ENCODE measurements at places on chromosomes 13 and 19.
A peak's percentile ranks its signal among the peaks of the same experiment; 100 is the strongest.

DNA sequence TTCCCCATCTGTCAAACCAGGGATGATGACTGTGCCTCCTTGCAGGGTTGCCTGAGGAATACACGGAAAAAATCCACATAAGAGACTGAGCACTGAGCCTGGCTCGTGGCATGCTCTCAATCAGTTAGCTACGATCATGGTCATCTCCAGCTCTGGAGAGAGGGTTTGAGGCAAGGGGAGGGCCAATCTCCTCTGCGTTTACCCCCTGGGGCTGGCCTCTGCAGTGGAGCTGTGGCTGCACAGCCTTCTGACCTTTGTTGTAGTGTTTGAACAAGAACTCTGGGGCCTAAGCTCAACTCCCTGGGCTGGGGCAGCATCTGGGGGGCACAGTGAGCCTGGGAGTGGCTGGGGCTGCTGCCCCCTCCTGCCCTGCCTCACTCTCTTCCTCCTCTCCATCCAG, 5.9 kb downstream of the LRRC4B start:
- no peak for DNase-seq

GRCh38 chr19:39974377-39975155, 3.6 kb downstream of the PSMC4 start:
- no peak for DNase-seq

GRCh38 chr13:105641121-105641520, 894.3 kb downstream of the EFNB2 start:
- DNase-seq = no peak

DNA sequence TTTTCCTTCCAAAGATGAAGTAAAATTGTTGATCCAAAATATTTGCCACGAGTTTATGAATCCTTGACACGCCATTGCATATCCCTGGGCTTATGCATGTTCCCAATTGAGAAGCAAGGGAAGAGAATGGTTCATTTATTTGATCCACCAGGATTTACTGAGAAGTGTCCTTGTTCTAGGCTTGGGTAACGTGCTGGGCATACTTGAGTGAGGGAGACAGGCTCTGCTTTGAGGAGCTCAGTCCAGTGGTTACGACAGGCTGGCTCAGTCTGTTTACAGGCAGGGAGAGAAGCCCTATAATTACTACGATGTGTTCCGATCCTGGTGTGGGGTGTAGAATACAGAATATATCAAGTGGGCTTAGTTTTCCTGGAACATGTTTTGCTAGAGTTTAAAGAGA, 6.3 kb upstream of the PNMA8C start:
- DNase-seq = no peak

GRCh38 chr13:99600318-99600717, 99.0 kb downstream of the TM9SF2 start:
- DNase-seq = peak; percentile 17

DNA sequence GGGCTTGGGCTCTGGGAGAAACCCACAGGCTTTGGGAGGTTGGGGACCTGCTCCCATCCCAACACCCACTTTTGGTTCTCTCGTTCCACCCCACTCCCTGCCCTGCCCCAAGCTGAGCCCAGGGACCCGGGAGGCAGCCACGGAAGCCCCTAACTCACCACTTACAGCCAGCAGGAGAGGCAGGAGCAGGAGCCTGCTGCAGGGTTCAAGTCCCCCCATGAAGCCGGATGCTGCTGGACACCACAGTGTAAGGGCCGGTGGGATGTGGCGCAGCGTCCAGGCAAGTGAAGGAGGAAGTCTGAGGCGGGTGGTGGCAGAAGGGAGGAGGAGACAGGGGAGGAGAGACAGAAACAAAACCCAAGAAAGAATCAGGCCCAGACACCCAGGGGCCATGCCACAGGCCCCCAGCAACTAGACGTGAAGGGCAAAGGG, at the start of gene TYROBP:
TSS of gene TYROBP (minus strand) at position 286 of the 432 bp plus-strand sequence. CDS start at position 219, 67 bp downstream.
- no peak for DNase-seq

DNA sequence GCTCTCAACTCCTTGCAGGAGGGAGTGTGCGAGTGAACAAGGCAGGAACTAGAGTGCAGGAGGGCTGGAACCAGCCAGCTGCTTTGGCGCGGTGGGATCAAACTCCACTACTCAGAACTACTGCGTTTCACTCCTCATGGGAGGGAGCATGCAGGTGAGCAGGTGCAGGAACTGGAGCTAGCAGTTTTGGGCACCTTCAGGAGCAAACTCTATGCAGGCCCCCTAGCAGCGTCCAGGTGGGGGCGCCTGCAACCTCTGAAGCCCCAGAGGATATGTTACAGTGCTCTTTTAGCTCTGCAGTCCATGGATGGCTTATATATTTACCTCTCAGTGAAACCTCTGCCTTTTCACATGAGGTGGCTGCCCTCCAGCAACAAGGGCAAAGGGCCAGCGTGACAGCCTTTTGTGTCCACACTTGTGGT, 1303.4 kb downstream of the PCDH9 start:
- DNase-seq = no peak

- no peak for DNase-seq
These were observed 4.0 kb downstream of the GPX4 start for GRCh38 chr19:1107661-1108261.

DNA sequence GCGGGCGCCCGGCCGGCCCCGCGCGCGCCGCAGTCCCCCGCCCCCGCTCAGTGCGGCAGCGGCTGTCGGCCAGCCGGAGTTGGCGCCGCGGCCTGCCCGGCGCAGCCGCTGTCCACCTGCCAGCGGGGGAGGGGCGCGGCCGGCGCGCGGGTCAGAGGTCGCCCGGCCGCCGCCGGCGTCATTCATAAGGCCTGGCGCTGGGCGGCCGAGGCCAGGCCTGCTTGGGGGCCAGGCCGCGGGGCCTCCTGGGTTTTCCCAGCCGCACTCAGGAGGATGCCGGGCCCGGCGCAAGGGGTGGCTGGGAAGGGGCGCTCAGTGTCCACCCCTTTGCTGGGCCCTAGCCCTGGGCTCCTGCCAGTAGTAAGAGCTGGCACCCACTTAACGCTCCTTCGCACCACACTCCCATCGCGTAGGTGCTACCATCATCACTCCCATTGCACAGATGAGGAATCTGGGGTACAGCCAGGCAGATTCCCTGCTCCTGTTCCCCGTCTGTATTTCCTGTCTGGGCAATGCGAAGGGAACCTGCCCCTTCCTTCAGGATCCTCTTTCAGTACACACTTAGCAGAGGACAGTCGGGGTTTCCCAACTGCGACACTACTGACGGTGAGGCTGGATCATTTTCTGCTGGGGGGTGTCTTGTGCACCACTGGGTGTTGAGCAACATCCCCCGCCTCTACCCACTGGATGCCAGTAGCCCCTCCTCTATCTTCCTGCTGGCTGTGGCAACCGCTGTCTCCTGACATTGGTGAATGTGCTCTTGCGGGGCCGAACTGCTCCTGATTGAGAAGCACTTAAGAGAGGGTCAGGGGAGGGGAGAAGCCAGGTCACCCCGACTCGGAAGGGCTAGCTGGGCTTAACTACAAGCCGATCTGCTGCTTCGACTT, 846 bp upstream of the PRKACA start:
- DNase-seq = peak; percentile 48

DNA sequence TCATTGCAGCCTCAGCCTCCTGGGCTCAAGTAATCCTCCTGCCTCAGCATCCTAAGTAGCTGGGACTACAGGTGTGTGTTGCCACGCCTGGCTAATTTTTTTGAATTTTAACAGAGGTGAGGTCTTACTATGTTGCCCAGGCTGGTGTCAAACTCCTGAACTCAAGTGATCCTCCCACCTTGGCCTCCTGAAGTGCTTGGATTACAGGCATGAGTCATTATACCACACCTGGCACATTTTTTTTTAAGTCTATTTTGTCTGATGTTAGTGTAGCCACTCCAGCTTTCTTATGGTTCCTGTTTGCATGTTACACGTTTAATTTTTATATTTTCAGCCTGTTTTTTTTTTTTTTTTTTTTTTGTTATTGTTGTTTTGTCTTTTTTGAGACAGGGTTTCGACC, 24.8 kb downstream of the KDM4B start:
- DNase-seq = no peak

- DNase-seq = no peak
These were observed 17.9 kb upstream of the RNF17 start for GRCh38 chr13:24745861-24746617.

DNA sequence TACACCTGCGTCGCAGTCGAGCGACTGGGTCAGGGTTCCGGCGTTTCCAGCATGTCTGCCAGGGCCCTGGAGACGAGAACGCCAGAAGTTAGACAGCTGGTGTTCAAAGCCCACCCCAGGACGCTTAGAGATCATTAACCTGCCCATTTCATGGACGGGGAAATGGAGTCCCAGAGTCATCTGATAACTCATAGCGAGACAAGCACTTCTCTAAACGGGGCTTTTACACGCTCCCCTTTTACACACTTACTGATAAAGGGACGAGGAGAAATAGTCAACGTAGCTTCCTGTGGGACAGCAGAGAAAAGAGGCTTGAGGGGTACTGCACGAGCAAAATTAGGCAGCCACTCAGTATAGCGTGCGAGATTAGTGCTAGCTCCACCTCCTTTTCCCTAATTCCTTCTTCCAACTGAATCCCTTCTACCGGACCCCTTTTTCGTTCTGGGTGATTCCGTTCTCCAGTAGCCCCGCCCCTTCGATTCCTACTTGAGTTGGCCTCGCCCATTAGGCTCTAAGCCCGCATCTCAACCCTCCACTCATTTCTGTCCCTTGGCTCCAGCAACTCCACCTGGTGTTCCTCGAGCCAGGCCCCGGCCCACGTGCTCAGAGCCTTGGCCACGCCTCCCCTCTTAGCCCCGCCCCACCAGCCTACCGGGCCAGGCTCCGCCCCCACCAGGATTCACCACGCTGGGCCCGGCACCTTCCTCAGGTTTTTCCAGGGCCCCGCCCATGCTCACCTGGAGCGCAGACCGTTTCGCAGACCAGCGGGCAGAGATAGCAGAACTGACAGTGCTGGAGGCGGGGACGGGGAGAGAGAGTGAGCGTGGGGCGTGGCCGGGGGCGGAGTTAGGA, 3.7 kb downstream of the HRC start:
- peak; percentile 52 for DNase-seq

DNA sequence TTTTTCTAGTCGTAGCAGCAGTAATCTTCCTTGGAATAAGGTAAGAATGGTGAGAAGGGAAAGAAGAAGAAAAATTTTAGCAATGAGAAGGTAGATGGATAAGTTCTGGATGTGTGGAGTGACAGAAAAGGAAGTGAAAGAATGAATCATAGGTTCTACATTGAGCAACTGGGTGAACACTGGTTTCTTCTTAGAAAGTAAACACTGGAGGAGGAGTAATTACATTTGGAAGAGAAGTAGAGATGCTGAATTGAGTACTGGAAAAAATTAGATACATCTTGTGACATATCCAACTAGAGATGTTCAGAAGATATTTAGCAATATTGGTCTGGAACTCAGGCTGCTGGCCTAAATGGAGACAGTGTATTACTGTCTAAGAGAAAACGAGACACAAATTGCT, 148.5 kb downstream of the GPC5 start:
- no peak for DNase-seq

- DNase-seq = no peak
These were observed 729.0 kb downstream of the PCDH9 start for GRCh38 chr13:66501181-66501580.

DNA sequence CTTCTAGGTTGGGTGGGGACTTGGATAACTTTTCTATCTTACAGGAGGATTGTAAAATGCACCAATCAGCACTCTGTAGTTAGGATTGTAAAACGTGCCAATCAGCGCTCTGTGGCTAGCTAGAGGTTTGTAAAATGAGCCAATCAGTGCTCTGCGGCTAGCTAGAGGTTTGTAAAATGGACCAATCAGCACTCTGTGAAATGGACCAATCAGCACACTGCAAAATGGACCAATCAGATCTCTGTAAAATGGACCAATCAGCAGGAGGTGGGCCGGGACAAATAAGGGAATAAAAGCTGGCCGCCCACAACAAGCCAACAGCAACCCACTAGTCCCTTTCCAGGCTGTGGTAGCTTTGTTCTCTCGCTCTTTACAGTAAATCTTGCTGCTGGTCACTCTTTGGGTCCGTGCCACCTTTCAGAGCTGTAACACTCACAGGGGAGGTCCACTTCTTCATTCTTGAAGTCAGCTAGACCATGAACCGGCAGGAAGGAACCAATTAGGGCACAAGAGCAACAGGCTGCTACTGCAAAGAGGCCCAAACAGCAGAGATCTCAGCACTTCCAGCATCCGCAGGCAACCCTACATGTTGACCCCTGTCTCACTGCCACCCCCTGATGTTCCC, 156.8 kb downstream of the DNAJC15 start:
- no peak for DNase-seq

GRCh38 chr19:20858218-20858617, 64.8 kb upstream of the ZNF85 start:
- DNase-seq = no peak

DNA sequence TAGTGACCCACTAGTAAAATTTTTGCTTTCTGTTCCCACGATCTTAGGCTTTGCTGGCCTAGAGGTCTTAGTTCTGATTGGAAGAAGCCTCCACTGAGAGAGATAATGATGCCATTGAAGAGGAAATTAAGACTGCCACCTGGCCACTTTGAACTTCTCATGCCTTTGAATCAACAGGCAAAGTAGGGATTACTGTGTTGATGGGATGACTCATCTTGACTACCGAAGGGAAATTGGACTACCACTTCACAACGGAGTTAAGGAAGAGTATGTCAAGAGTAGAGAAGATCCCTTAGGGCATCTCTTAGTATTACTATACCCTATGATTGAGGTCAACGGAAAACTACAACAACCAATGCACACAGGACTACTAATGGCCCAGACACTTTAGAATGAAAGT, 12.7 kb upstream of the FREM2 start:
- no peak for DNase-seq

GRCh38 chr13:70623239-70623638, 515.0 kb upstream of the KLHL1 start:
- DNase-seq = no peak

DNA sequence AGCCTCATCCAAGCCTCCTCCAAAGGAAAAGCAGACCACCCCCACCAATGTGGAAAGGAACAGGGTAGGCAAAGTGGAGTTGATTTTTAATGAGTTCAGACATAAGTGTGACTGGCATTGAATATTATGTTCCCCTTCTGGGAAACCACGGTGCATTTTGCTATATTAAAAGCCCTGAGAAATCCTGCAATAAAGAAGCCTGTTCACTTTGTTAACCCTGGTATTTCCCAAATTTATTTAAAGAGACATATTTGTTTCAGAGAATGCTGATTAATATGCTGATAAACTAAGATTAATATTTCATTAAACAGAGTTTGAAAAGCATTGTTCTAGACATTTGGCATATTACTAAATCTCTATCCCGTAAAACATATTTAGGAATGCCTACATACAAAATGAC, 151.4 kb downstream of the FGF14 start:
- DNase-seq = no peak

DNA sequence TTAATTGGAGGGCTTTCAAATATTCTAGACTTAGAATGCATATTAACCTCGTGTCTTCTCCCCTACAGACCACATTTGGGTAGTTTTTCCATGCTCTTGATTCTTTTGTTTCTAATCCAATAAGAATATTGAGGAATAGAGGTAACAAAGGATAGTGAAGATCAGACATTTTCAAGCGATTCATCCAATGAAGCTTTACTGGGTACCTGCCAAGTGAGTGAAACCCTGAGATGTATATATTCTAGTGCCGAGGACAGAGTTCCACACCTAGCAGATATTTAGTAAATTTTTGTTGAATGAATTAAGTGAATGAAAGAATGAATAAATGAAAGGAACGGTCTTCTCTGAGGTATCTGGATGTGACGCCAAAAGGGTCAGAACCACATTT, 442 bp upstream of the RFC3 start:
- no peak for DNase-seq

- no peak for DNase-seq
These were observed 44.8 kb upstream of the LPAR6 start for GRCh38 chr13:48457578-48458242.

Data from activated CD4-positive, alpha-beta memory T cell treated with anti-CD3 and anti-CD28 coated beads for 36 hours (primary cell).